A549 treated with Mapracorat at 1 μM for 4 hours (cell line): ENCODE measurements at places on chromosomes 2 and 18. TPM values are rescaled to one million over a fixed set of nuclear protein-coding genes. Genes with fewer than 3 reads are reported as not detected.

The DRC1 gene
- total RNA-seq = 0.16 to 0.46 TPM (median 0.38 TPM) in 5 replicates

The SIX3 gene
- 1.2 to 2.4 TPM (median 1.9 TPM) in 5 replicates for total RNA-seq

The AMER3 gene
- not detected in 5 replicates for total RNA-seq

The PIGN gene
- total RNA-seq = 7.5 to 10.8 TPM (median 9.4 TPM) in 5 replicates

The CNGA3 gene
- total RNA-seq = 0.06 TPM in 1 of 5 replicates, not detected in the others

The EDAR gene
- total RNA-seq = 0.03 to 0.12 TPM (median 0.05 TPM) in 3 of 5 replicates, not detected in the others

The NEURL3 gene
- total RNA-seq = 0.67 to 1.0 TPM (median 0.84 TPM) in 5 replicates

The FBXO36 gene
- total RNA-seq = 0.83 to 1.7 TPM (median 1.4 TPM) in 5 replicates

The DPP4 gene
- total RNA-seq = 0.46 to 0.87 TPM (median 0.57 TPM) in 5 replicates

The ARL4C gene
- total RNA-seq = 44.7 to 62.4 TPM (median 54.2 TPM) in 5 replicates

The BAZ2B gene
- total RNA-seq = 6.5 to 8.4 TPM (median 8.1 TPM) in 5 replicates

The UGT1A5 gene
- total RNA-seq = not detected in 5 replicates

The CHAC2 gene
- total RNA-seq = 10.7 to 14.3 TPM (median 13.2 TPM) in 5 replicates

The TGFA gene
- total RNA-seq = 4.7 to 5.5 TPM (median 4.9 TPM) in 5 replicates

The ANKRD62 gene
- total RNA-seq = not detected in 5 replicates

The NRP2 gene
- 85.8 to 152 TPM (median 139 TPM) in 5 replicates for total RNA-seq

The VWA3B gene
- total RNA-seq = 0.33 to 0.80 TPM (median 0.37 TPM) in 3 of 5 replicates, not detected in the others

The KLF7 gene
- total RNA-seq = 19.7 to 32.2 TPM (median 26.1 TPM) in 5 replicates

The PRKAG3 gene
- not detected in 5 replicates for total RNA-seq

The SCG2 gene
- 0.98 to 1.4 TPM (median 1.1 TPM) in 5 replicates for total RNA-seq

The SERPINB5 gene
- total RNA-seq = 0.11 to 0.24 TPM (median 0.13 TPM) in 3 of 5 replicates, not detected in the others

The FBXO48 gene
- total RNA-seq = 0.39 to 0.61 TPM (median 0.55 TPM) in 5 replicates

The SALL3 gene
- total RNA-seq = not detected in 5 replicates

The SEMA4F gene
- total RNA-seq = 9.6 to 15.2 TPM (median 10.2 TPM) in 5 replicates

The CCDC178 gene
- not detected in 5 replicates for total RNA-seq

The DCDC2C gene
- total RNA-seq = 0.24 to 0.57 TPM (median 0.38 TPM) in 3 of 5 replicates, not detected in the others

The LDLRAD4 gene
- 0.52 to 3.3 TPM (median 2.2 TPM) in 5 replicates for total RNA-seq

The AQP12A gene
- total RNA-seq = not detected in 5 replicates

The IL1RN gene
- total RNA-seq = 0.13 to 0.53 TPM (median 0.37 TPM) in 5 replicates

The ZNF892 gene
- total RNA-seq = 0.25 to 0.59 TPM (median 0.35 TPM) in 5 replicates

The LRATD1 gene
- 0.05 to 0.08 TPM (median 0.07 TPM) in 4 of 5 replicates, not detected in the other for total RNA-seq

The INO80D gene
- 1.5 to 1.9 TPM (median 1.6 TPM) in 5 replicates for total RNA-seq

The HNMT gene
- 0.53 to 1.4 TPM (median 0.71 TPM) in 5 replicates for total RNA-seq

The SERPINB3 gene
- 0.16 to 0.27 TPM in 2 of 5 replicates, not detected in the others for total RNA-seq

The MOB4 gene
- 20.0 to 32.3 TPM (median 27.3 TPM) in 5 replicates for total RNA-seq

The STK11IP gene
- 12.6 to 19.3 TPM (median 17.5 TPM) in 5 replicates for total RNA-seq

The ATP6V1B1 gene
- total RNA-seq = 2.0 to 2.7 TPM (median 2.2 TPM) in 5 replicates

The UPP2 gene
- not detected in 5 replicates for total RNA-seq

The TIMM21 gene
- 51.3 to 65.7 TPM (median 57.4 TPM) in 5 replicates for total RNA-seq

The EFR3B gene
- 10.0 to 10.5 TPM (median 10.3 TPM) in 5 replicates for total RNA-seq

The FSIP2 gene
- not detected in 5 replicates for total RNA-seq

The BOLL gene
- total RNA-seq = not detected in 5 replicates
